ENCODE measurements at places on chromosomes 1 and 21.

GRCh38 chr1:57600424-57600823 is 176.6 kb upstream of the DAB1 start:
- DNase-seq = no peak

DNA sequence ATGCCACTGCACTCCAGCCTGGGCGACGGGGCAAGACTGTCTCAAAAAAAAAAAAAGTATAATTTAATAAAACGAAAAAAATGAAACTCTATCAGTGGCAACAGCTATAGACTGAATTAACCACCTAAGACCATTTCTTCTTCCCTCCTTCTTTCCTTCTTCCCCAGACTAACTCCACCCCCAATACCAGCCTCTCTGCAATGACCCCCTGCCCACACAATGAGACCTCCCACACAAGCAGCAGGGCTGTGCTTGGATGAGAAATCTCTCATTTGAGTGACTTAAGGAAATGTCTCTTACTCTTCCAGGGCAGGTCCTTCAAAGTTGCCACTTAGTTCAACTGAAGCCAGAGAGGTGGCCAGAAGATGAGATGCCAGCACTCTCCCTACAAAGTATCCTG is 94.5 kb upstream of the SYT6 start:
- DNase-seq = no peak

- DNase-seq = no peak
These were observed 996 bp downstream of the CNIH4 start for GRCh38 chr1:224357626-224358124.

DNA sequence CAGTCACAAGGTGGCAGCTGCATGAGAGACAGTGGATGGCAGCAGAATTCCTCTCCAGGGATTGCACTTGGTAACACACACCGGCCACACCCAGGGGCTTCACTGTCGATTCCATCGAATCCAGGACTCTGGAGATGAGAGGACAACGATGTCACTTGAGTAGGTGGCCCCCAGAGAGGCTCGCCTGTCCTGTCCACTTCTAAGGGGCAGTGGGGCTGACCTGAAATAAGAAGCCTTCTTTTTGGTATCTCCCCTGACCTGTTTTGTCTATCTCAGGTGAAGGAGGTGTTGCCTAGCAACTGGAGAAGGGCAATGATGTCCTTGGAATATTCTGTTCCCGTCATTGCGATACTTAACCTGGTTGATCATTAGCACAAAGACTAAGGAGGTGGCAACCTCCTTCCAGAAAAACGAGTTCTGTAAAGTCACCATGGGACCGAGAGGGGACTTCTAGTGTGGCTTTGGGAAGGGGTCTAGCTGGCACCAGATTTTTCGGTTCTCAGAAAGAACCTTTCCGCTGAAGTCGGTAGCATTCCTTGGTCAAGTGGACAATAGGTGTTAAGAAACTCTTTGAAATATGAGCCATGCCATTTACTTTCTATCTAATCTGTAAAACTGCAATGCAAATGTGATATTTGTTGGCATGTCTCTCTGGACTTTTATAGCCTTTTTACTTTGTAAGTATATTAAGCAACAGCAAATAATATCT is 85.2 kb upstream of the TMPRSS2 start:
- no peak for DNase-seq

DNA sequence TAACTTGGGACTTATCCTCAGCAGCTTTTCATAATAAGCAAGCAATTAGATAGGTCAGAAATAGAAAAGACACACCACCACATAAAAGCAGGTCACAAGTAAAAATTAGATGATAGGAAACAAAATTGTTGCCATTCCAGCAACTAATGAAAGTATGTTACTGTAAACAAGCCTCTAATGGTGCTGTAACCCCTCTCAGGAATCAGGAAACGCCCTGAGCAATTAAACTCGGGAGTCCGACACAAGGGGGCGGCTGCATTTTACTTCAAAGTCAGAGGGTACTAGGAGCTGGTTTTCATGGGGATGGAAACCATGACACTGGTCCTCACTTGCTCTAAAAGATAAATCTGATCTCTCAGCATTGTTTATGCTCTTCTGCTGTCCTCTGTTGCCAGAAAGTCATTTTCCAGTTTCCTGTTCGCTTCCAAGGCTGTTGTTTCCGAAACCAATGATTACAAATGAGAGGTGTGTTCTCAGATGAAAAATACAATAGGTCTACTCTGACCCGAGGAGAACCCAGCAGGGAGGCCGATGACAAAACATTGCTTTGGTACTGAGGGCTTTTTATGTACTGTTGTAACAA is 93.4 kb downstream of the TGFBR3 start:
- no peak for DNase-seq

GRCh38 chr1:66383611-66384010 is 150.3 kb upstream of the SGIP1 start:
- DNase-seq = no peak

- DNase-seq = no peak
These were observed 40.0 kb downstream of the GRIK3 start for GRCh38 chr1:36994294-36994693.

DNA sequence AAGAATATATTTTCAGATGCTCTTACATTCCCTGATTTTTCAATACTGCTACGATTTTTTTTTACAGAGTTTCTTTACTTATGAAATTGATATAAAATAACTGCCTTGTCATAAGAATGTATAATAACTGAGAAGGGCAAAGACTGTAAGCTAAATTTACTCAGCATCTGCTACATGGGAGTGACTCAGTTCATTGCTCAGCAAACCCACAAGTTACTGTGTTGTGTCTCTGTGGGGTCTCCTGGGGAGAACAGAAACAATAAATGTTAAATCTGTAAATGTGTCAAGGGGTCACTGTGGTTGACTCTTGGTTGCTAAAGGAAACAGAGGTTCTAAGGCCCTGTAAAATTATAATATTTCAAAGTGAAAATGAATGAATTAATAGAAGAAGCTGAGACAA is 210.3 kb upstream of the CACYBP start:
- no peak for DNase-seq

GRCh38 chr1:67611846-67612245 is 73.2 kb upstream of the GADD45A start:
- DNase-seq = no peak

- no peak for DNase-seq
These were observed 1.2 kb downstream of the OLIG1 start for GRCh38 chr21:33070998-33071769.

DNA sequence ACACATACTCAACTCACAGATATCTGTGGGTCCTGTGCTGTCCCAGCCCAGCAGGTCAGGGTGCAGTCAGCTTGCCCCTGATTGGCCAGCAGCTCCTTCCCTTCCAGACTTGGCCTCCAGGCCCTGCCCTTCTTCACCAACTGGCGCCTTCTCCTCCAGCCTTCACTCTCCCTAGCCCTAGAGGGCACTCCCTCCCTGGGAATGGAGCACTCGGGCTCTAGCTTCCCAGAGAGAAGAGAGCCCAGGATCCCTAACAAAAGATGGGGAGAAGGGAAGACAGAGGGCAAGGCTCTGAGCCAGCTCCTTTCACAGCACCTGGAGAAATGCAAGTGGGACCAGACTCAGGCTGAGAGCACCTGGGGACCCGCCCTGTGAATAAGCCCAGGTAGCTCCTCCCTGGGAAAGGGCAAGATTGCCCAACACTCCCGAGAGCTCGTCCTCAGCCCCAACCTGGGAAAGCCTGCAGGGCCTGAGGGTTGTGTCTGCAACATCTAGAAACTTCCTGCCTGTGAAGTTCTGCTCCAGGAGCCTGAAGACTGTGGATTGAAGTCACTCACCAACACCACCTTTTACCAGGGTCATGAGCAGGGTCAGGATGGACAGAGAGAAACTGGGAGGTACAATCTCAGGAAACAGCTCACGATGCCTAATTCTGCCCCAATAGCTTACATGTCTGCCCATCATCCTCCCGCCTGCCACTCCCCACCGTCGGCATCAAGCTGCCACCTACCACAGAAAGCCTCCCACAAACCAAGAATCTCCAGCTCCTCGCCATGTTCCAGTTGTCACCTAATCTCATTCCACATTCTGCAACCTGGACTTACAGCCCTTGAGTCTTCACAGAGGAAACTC is at the start of gene PGLYRP4:
Gene PGLYRP4 (minus strand): TSS at position 331 of the 852 bp plus-strand sequence. CDS start 909 bp downstream, outside the sequence.
- DNase-seq = no peak
